Thymus (tissue), 14 donors: ENCODE measurements at places on chromosomes 16 and 17.

DNA sequence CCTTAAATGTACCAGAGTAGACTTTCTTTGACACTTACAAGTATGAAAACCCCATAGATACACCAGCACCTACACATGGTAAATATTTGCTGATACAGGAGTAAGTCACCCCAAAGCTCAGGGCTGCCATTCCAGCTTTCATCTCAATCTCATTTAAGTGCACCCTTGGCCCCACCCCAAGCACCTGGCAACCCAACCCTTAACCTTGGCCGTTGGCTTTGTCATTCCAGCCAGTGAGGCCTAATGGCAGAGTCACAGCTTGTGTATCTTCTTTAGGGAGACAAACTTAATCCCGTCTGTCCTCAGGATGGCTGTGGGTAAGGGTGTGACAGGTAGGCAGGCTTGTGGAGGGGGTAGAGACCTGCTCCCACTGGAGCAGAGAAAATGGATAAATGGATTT, 31.5 kb upstream of the TMEM220 start:
- DNase-seq: no peak

DNA sequence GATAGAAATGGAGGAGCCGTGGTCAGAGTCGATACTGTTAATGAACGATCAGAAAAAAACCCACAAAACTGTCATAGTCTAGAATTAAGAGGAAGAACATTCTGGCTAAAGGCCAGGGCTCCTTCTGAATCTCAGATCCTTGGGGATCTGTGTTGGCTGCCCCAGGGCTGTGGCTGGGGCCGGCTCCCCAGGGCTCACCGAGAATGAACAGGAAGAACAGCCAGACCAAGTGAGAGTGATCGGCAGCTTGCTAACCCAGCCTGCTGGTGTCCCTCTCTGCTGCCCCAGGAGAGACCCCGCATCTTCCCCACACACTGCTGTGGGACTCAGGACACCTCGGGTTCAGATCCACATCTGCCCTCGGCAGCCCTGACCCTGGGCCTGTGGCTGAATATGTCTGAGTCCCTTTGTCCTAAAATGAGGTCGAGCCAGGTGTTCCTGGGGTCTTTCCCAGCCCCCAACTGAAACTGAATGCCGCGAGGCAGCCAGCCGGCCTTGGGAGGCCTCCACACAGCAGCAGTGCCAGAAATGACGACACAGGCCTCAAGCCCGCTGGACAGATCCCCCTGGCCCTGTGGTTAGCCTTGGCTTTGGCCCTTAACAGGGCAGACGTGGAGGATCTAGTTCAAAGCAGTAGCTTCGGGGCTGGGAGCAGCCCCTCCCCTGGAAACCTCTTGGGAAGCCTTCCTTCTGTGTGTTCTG, 23.9 kb upstream of the CLEC18A start:
- DNase-seq: no peak

DNA sequence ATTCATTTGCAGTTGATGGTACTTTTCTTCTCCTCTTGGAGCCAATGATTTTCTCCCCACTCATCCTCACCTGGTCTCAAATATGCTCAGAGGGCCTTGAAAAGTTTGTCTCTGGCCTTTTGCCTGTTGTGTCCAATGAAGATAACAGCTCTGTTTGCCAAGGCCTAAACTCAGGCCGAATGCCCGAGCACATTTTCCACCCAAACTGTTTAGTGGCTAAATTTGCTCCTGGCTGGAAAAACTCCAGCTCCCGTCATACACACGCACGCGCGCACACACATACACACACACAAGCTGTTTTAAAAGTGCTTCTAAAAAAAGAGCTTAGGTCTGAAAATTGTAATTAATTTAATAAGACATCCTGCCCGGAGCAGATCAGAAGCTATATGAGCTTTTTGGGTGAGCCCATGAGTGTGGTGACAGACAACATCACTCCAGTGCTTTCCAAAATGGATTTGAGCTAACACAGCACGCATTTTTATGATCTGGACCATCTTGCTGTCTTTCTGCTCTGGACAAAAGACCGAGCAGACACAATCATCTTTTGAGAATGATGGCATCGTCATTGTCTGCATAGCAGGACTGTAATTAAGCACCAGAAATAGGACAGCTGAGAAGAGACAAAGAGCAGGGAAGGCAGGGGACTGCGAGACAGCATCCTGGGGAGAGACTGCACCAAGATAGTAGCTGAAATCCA, 48.9 kb downstream of the IRX6 start:
- no peak for DNase-seq

DNA sequence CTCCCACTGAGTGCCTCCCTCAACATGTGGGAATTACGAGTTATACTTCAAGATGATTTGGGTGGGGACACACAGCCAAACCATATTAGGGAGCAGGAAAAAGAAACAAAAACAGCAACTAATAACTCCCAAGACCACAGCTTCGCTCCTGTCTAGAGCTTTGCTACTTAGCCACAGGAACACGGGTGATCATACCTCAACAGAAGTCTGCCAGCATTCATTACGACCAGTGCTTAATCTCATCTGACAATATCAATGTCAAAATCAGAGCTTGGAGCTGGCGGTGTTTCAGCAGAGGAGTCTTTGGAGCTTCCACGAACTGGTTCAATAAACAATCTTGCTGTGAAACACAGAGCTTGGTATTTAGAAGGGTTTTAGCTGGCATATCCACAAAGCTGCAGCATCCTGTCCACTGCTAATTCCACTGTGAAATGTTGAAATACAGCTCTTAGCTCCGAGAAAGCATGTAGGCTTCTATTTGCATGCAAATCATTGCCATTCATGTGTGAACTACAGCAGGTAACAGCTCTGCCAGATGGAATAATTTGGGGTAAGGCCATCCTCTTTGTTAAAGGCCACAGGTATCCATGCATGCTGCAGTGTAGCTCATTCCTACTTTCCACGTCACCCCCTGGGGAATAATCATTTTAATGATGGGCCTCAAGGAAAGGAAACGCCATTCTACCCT, 128.4 kb upstream of the GOT2 start:
- DNase-seq: no peak

GRCh38 chr17:50871364-50871763, 5.2 kb upstream of the TOB1 start:
- peak; percentile 19 for DNase-seq

- DNase-seq: no peak
These were observed 101.8 kb downstream of the ABCA8 start for GRCh38 chr17:68853439-68853838.

DNA sequence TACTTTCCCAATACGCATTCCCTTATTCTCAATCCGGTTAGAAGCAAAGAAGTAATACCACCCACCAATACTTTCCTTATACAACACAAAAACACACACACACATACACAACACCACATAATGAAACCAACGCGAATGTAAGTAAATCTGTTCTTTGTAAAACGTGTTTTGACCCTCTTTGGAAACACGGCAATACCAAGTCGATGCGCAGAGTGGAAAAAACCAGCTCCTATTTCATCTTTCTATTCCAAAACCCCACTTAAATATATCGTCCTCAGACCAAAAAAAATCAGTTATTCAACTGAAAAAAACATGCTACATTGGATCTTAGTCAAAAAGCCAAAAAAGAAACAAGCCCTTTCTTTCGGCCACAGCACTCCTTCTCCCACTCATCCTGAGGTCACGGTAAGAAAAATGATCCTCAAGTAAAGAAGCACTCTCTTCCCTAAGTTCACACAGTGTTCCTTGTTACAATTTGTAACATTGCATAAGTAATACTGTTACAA, 31.0 kb upstream of the ARL4D start:
- DNase-seq: peak; percentile 89

DNA sequence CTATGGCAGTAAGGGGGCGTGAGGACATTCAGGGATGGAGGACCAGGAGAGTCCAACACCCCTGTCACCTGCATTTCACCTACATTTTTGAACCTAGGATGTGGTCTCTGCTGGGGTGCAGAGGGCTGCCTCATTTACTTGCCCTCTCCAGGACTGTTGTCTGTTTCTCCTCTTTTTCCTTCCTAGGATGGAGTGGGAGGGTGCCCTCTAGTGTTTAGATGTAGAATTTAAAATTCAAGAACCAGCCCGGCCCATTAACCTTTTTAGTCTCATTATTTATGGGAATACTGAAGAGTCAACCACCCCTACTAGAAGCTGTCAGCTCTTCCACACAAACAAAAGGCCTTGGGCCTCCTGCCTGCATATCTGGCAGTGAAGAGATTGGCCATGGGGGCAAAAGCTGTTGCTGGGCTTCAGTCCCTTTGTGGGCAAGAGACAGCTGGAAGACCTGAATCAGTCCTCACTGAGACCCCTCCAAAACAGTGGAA, 2.5 kb upstream of the STARD3 start:
- DNase-seq: no peak
